ENCODE measurements at places on chromosomes 7 and 10.

GRCh38 chr7:90111-91063, 102.0 kb upstream of the FAM20C start:
- DNase-seq: no peak

- DNase-seq: no peak
These were observed 512 bp downstream of the FAM24B start for GRCh38 chr10:122878799-122879338.

DNA sequence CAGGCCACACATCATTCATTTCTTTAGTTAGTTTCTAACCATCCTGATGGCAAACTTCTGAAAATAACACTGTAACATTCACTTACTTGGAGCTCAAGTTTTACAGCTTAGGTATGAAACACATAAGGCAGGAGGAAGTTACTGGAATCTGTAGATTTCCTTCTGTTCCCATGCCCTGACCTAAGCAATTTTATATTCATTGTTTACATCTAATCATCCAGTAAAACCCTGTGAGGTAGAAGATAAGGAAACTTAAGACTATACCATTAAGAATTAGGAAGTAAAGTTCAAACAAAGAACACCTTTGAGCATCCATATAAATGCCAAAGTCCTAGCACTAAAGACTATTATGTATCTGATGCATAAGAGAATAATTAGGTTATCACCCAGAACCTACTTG, 19.5 kb downstream of the RALA start:
- DNase-seq: no peak

- no peak for DNase-seq
These were observed 64.2 kb downstream of the BICC1 start for GRCh38 chr10:58576751-58577436.

Measured in caudate nucleus (tissue), 63 donors.